ENCODE measurements at places on chromosomes 6 and 20.

GRCh38 chr20:57053793-57054552 lies 212.5 kb downstream of the BMP7 start:
- DNase-seq: no peak

- DNase-seq: no peak
These were observed 11.2 kb upstream of the C20orf144 start for GRCh38 chr20:33650753-33651561.

- no peak for DNase-seq
These were observed 403.9 kb upstream of the JARID2 start for GRCh38 chr6:14841901-14842421.

- peak; percentile 22 for DNase-seq
These were observed 69.1 kb upstream of the PBOV1 start for GRCh38 chr6:138287144-138287955.

DNA sequence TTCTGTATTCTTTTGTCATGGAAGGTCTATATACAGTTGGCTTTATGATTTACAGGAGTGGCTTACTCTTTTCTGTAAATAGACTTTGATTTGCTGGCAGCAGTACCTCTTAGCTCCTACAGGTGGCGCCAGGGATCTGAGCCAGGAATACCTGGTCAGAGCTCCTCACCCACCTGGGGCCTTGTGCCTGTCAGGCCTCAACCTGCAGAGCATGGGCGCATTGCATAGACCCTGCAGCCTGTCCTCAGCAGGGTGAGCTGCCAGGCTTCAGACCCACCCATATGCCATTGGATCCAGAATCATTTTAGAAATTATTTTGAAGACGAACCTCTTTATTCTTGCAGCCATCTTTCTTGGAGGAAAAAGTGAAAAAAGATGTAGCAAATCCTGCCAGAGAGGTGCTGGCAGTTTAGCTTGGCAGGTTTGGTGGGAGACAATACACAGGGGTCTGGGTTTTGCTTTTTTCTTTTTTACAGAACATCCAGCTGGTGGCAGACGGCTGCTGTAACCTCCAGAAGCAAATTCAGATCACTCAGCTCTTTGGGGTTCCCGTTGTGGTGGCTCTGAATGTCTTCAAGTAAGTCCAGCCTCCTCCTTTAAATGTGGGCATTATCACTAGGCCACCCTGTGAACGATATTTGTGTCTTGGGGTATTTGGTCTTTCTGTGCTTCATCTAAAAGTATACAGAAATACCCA lies 149.1 kb downstream of the MTHFD1L start:
- peak; percentile 53 for DNase-seq

DNA sequence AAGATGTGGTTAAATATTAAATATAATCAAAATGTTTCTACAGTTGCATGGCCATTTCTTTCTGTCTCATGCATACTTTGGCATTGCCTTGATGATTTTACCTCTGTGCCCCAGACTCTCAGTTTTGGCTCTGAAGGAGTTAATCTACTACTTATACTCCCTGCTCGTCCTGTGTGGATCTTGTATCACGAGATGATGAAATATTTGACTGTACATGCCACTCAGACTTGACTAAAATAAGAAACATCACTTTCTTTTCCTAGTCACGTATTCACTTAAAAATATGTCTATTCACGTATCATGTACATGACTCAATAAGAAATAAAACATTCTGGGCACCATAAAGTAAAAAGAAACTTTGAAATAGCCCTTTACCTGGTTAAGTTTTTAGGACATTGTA lies 397.7 kb downstream of the RFPL4B start:
- DNase-seq: no peak

DNA sequence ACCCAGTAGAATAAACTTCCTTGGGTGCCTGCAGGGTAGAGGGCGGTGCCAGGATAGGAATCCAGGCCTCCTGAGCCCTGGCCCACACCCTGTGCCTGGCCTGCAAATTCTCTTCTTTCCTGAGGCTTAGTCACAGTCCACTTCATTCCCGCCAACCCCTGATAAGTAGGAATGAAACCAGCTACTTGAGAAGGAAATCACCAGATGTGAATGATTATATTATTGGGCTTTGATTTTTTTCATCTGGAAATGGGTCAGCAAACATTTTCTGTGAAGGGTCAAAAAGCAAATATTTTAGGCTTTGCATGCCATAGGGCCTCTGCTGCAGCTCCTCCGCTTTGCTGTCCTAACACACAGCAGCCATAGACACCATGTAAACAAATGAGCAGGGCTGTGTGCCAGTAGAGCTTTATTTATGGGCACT lies 50.2 kb downstream of the STK35 start:
- no peak for DNase-seq

DNA sequence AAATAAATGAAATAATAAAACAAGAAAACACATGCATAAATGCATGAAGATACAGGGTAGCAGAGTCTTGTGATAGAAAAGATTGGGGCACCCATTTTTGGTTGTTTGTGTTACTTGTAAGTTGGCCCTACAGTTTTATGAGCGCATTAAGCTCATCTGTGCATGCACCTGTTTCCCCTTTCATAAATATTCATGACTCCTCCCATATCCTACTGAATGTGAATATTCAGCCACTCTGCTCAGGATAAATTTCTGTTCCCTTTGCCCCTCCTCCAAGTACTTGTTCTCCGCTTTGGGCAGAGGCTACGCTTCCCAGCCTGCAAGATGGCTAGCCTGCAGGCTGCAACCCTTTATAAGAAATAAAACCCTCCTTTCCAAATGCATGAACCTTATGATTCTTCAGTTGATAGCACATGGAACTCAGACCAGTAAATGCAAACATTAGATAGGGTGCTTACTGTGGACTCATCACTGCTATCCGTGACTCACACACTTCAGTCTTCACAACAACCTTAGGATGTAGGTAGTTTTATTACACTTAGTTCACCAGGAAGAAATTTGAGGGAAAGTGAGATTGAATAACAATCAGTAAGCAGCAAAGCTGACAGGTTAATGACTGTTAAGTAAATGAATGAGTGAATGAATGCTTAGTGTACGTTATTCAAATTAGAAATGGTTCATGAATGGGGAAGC lies 15.0 kb downstream of the ALDH8A1 start:
- DNase-seq: peak; percentile 70

- no peak for DNase-seq
These were observed 144.6 kb downstream of the ARHGAP18 start for GRCh38 chr6:129565366-129565765.

DNA sequence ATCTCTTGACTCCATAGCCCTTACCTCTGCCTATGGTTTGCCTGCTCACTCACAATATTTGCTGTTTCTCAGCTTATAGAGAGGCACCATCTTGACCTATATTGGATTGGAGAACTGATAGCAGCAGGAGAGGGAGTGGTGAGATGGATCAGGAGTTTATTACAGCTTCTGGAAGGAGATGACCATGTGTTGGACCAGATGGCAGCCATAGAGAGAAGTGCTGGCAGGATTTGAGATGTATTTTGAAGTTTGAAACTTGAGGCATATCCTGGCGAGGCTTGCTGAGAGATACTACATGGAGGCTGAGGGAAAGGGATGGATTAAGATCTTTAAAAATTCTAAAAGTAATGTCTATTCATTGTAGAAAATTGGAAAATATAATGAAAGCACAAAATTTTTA lies 198.0 kb upstream of the ZFP64 start:
- no peak for DNase-seq

DNA sequence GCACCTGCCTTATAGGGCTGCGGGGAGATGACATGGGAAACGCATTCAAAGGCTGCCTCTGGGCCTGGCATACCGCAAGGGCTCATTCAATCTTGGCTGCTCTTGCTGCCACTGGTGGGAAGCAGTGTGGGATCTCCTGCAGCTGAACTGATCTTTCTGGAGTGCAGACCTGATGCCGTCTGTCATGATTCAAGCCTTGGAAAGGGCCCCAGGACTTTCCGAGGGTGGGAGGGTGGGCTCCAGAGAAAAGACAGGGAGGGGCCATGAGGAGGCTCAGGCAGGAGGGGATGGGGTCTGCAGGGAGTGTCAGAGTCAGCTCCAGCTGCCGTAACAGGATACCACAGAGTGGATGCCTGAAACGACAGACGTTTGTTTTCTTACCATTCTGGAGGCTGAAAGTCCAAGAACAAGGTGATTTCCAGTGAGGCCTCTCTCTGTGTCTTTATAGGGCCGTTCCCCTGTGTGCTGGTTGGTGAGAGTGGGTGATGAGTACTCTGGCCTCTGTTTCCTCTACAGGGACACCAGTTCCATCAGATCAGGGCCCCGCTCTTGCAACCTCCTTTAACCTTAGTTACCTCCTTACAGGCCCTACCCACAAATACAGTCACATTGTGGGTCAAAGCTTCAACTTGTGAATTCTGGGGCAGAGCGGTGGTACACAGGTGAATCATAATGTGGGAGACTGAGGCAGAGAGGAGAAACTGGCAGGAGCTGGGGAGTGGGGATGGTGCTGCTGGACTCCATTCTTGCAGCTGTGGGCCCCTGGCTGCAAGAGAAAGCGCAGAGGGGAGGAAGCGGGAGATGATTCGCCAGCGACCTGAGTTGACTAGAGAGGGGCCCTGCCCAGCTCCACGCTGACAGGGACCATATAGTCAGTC lies 148.4 kb downstream of the SYCP2 start:
- DNase-seq: no peak

- no peak for DNase-seq
These were observed 46.8 kb upstream of the JAG1 start for GRCh38 chr20:10720565-10720964.

DNA sequence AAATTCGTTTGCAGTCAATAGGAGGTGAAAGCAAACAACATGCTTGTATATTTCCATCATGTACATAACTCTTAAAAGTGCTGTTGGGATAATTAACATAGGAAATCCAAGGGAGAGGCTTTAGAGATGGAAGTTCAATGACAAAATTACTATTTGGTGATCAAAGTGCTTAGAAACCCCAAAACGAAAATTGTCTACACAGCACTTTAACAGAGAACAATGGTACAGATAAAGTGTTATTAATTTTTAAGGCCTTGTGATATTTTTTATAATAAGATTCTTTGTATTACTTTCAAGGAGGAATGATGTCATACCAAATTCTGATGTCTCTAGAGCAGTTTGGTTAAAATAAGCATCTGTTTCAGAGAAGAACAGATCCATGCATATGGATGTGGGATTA lies 406.3 kb downstream of the EPHA7 start:
- no peak for DNase-seq

DNA sequence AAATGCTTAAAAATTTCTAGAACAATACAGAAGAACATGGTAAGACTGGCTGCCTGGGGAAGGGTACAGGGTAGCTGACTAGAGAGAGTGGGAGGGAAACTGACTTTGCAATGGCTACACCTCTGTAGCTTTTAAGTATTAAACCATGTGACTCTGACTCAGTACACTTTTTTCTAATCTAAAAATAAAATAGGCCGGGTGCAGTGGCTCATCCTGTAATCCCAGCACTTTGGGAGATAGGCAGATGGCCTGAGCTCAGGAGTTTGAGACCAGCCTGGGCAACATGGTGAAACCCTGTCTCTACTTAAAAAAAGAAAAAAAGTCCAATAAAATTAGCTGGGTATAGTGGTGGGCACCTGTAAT lies 18.5 kb downstream of the ATP9A start:
- DNase-seq: peak; percentile 74

- no peak for DNase-seq
These were observed 775.8 kb downstream of the MAFB start for GRCh38 chr20:39913274-39913673.

- no peak for DNase-seq
These were observed 99.9 kb downstream of the BANF2 start for GRCh38 chr20:17799575-17800227.

GRCh38 chr20:45426320-45427016 lies 10.5 kb downstream of the PIGT start:
- DNase-seq: no peak

DNA sequence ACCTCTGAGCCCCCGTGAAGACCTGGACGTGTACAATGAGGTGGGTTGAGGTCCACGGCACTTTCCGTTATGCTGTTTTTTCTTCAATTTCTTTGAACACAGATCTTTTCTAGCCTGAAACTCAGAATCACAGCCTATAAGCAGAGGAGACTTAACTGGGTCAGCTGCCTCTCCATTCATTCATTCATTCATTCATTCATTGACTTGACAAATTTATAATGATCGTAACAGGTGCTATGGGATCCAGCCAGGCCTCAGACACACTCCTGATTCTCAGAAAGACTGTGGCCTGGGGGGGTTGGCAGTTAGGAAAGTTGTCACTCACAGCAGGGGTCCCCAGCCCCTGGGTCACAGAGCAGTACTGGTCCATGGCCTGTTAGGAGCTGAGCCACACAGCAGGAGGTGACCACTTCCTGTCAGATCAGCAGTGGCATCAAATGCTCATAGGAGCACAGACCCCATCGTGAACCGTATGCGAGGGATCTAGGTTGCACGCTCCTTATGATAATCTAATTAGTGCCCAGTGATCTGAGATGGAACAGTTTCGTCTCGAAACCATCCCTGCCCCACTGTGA lies 38.6 kb upstream of the IRF4 start:
- DNase-seq: no peak

GRCh38 chr6:30443657-30444450 lies 45.5 kb upstream of the HLA-E start:
- DNase-seq: no peak

DNA sequence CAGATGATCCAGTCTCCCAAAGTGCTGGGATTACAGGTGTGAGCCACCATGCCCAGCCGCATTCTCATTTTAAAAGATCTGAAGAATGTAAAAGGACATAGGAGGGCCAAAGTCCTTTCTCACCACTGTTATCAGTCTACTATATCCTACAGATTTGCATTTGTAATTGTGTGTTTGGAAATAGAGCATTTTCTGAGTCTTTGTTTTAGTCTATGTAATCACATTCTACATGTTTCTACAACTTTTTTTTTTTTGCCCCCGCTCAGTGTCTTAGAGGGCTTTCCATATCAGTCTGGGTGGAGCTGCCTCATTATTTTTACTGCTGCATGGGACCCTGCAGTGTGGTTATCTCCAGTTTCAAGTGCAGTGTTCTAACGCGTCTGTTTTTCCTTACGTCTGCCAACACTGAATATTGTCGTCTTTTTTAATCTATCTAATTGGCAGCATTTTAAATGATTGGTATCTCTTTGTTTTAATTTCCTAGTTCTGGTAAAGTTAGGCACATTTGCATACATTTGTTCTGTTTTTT lies 7.8 kb downstream of the CUL9 start:
- no peak for DNase-seq

GRCh38 chr20:35077341-35077740 lies 15.3 kb downstream of the TRPC4AP start:
- no peak for DNase-seq

- DNase-seq: peak; percentile 10
These were observed 41.4 kb downstream of the DTNBP1 start for GRCh38 chr6:15621203-15622044.

DNA sequence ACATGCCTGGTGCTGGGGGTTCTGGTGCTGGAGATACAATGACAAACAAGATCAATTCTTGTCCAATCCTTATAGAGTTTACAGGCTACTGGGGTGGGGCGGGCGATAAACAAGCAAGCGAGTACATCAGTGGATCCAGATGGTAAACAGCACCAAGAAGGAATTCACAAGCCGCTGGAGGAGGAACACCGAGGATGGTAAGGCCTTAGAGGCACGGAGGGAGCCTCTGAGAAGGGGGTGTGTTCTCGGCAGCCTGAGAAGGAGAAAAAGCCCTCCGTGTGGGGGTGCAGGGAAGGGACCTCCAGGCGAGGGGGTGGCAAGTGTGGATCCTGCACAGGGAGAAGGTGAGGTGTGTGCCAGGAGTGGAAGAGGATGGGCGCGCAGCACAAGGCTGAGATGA lies 276.5 kb upstream of the FOXQ1 start:
- DNase-seq: no peak

Data from RCC 7860 (cell line).